CD8-positive, alpha-beta memory T cell (primary cell): ENCODE measurements at places on chromosomes 2 and 18.
A peak's percentile ranks its signal among the peaks of the same experiment; 100 is the strongest.

GRCh38 chr2:203688798-203689197 lies 17.6 kb upstream of the CD28 start:
- no peaks in the 10 kb centered on the region for H3K27me3 ChIP-seq
- H3K27ac ChIP-seq, result no peak overlapping the region
- H3K4me1 ChIP-seq, result no peaks in the 10 kb centered on the region
- no peak for DNase-seq

DNA sequence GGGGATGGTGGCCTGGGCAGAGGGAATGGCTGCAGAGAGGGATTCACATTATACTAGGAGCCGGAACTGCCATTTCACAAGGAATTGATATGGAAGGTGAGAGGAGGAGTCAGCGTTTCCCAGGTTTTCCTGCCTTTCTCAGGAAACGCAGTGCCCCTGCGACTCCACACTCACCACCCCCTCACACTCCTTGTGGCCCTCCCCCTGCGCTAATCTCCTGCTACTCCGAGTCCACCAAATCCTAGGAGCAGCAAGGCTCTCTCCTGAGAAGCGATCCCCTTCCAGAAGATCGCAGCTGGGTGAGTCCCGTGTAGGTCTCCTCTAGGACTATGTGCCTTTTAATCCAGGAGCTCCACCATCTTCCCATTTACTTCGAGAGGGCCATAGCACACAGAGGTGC lies 140.6 kb downstream of the VAPA start:
- no peak overlapping the region for H3K27ac ChIP-seq
- H3K4me3 ChIP-seq, result no peak overlapping the region
- no peaks in the 10 kb centered on the region for H3K36me3 ChIP-seq
- H3K4me1 ChIP-seq, result no peaks in the 10 kb centered on the region

GRCh38 chr18:4069183-4069582 lies 385.9 kb downstream of the DLGAP1 start:
- no peak for DNase-seq
- H3K4me3 ChIP-seq, result no peak overlapping the region
- H3K27me3 ChIP-seq, result no peaks in the 10 kb centered on the region
- no peaks in the 10 kb centered on the region for H3K4me1 ChIP-seq

GRCh38 chr2:105849431-105850179 lies 104.9 kb downstream of the NCK2 start:
- DNase-seq, result no peak
- no peak overlapping the region for H3K4me3 ChIP-seq
- no peak overlapping the region for H3K27ac ChIP-seq

DNA sequence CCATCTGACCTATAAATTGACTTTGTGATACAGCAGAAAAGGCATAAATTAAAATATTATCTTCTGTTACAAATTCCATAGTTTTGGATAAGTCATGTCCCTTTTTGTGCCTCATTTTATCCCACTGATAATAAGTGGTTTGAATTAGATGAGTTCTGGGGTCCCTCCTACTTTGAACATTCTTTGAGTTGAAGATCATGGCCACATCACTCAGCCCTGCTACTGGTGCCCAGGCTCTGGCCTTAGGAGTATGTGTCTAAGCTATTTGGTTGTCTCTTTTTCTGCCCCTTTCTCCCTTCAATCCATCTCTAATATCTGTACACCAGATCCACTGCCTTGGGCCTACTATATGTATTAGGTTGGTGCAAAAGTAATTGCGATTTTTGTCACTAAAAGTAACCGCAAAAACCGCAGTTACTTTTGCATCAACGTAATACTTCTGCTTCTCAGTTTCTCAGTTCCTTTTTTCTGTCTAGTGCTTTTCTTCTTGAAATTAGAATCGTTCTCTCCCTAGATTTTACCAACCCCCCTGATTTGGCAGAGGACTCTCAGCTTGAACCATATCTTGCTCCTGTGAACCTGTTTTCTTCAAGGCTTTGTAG lies 362.5 kb upstream of the TNP1 start:
- H3K4me3 ChIP-seq, result no peak overlapping the region
- no peak overlapping the region for H3K27ac ChIP-seq
- DNase-seq, result no peak
- H3K27me3 ChIP-seq, result no peaks in the 10 kb centered on the region

DNA sequence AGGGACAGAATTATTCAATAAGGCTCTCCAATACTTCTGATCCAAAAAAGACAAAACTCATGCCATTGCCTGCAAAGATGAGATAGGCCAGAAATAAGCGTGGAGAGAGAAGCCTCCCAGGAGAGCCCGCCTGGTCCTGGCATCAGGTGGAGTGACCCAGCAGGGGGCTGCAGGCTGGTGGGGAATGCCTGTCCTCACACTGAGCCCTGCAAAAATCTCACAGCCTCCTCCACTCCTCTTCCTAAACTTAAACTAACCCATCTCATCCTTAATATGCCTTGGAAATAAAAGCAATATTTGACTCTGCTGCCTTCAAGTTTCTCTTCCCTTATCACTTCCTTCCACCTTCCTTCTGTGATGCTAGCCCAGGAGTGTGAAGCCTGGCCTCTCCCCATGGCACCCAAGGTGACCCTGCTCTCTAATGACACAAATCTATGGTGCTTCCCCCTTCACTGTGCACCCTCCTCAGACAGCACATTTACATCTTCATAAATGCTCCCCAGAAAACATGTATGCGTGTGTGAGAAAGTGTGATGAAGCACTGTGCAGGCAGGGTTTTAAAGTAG lies 218.4 kb downstream of the ANAPC1 start:
- H3K4me3 ChIP-seq, result no peak overlapping the region
- no peak overlapping the region for H3K27ac ChIP-seq
- no peak for DNase-seq
- no peaks in the 10 kb centered on the region for H3K27me3 ChIP-seq
- H3K36me3 ChIP-seq, result no peaks in the 10 kb centered on the region
- no peaks in the 10 kb centered on the region for H3K4me1 ChIP-seq

DNA sequence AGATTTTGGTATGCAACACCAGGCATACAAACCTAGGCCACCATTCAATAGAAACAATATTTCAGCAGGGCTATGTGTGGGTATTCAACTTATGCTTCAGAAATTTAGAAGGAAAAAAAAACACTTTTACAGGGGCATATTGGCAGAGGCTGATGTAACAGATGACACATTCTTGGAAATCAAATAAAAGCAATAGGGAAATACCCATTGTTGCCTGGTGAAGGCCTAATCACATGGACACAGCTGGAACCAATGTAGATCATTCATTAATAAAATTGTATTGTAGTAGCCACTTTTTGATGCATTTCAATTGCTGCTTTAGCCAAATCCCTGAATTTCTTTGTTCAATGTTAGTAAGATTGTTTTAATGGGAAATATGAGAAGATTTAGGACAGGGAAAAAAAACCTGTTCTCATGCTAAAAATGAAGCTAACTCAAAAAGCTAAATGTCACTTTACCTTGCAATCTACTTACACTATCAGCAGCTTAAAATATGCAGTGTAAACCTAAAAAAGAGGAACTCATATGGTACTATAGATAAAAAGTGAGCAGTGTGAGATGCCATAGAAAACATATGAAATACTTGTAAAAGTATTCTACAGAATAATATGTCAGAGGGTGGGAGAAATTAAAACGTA lies 289.4 kb downstream of the ZEB2 start:
- peaks cover 21% of the 10 kb centered on the region for H3K4me1 ChIP-seq
- no peak overlapping the region for H3K4me3 ChIP-seq
- H3K27ac ChIP-seq, result peak overlapping the region; percentile 35
- H3K36me3 ChIP-seq, result no peaks in the 10 kb centered on the region
- DNase-seq, result no peak

GRCh38 chr2:237413777-237414661 lies at the start of gene COL6A3:
Gene COL6A3 (minus strand): TSS chr2:237414164. CDS start chr2:237396817, 17,347 bp downstream.
- H3K27ac ChIP-seq, result no peak within 1 kb of the TSS
- no peaks in the 10 kb centered on the region for H3K36me3 ChIP-seq
- H3K4me3 ChIP-seq, result no peak within 1 kb of the TSS
- H3K4me1 ChIP-seq, result no peaks in the 10 kb centered on the region
- DNase-seq, result no peak

GRCh38 chr18:11163665-11164064 lies 14.3 kb upstream of the PIEZO2 start:
- no peaks in the 10 kb centered on the region for H3K27me3 ChIP-seq
- no peak overlapping the region for H3K4me3 ChIP-seq
- H3K4me1 ChIP-seq, result no peaks in the 10 kb centered on the region
- no peaks in the 10 kb centered on the region for H3K36me3 ChIP-seq

- peaks cover 72% of the 10 kb centered on the region for H3K4me1 ChIP-seq
- H3K36me3 ChIP-seq, result no peaks in the 10 kb centered on the region
- H3K27ac ChIP-seq, result no peak overlapping the region
- peak overlapping the region; percentile 30 for H3K4me3 ChIP-seq
- DNase-seq, result no peak
- H3K27me3 ChIP-seq, result no peaks in the 10 kb centered on the region
Measured at GRCh38 chr18:35049111-35050027, 8.2 kb downstream of the MAPRE2 start.

GRCh38 chr18:44325903-44326635 lies 354.6 kb upstream of the SETBP1 start:
- no peak overlapping the region for H3K27ac ChIP-seq
- H3K36me3 ChIP-seq, result no peaks in the 10 kb centered on the region
- no peak for DNase-seq
- H3K4me1 ChIP-seq, result no peaks in the 10 kb centered on the region
- no peak overlapping the region for H3K4me3 ChIP-seq
- H3K27me3 ChIP-seq, result no peaks in the 10 kb centered on the region
